ENCODE measurements at places on chromosomes 16 and 17. TPM values are rescaled to one million over a fixed set of nuclear protein-coding genes. Genes with fewer than 3 reads are reported as not detected.

DNA sequence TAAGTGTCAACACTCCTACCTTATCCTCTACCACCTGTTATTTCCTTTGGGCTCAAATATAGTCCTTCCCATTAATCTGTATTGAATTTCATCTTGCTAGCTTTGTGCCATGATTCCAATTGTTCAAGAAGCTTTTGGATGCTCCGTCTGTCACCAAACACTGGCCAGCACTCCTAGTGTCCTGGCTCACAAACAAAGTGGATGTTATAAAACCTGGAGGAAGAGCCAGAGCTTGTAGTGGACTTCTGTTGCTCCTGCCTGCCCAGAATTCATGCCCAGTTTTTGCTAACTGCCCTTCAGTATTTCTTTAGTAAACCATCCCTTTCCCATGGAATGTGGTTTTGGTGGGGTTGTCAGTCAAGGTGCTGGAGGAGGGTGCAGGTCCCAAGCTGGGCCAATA lies 77.2 kb upstream of the HS3ST2 start:
- ATAC-seq = no peak

DNA sequence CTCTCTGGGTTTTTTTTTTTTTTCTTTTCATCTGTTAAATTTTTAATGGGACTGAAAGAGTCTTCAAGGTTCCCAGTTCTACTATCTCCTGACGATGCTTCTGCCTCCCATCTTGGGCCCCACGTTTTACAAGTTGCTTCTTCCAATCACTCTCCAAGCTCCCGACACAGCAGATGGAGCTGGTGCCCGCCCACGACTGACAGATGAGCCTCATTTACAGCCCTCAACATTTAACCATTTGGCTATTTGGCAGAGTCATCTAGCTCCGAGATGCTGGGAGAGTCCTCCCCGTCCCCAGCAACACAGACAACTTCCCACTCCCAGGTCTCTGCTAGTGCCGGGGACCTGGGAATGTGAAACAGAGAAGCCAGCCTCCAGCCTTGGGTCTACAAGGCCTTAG lies 276.9 kb downstream of the SHISA9 start:
- no peak for ATAC-seq

GRCh38 chr16:57658878-57659674 lies 9.0 kb upstream of the ADGRG3 start:
- no peak for ATAC-seq

- ATAC-seq = no peak
Observed at GRCh38 chr16:50257876-50258275, 8.5 kb upstream of the ADCY7 start.

DNA sequence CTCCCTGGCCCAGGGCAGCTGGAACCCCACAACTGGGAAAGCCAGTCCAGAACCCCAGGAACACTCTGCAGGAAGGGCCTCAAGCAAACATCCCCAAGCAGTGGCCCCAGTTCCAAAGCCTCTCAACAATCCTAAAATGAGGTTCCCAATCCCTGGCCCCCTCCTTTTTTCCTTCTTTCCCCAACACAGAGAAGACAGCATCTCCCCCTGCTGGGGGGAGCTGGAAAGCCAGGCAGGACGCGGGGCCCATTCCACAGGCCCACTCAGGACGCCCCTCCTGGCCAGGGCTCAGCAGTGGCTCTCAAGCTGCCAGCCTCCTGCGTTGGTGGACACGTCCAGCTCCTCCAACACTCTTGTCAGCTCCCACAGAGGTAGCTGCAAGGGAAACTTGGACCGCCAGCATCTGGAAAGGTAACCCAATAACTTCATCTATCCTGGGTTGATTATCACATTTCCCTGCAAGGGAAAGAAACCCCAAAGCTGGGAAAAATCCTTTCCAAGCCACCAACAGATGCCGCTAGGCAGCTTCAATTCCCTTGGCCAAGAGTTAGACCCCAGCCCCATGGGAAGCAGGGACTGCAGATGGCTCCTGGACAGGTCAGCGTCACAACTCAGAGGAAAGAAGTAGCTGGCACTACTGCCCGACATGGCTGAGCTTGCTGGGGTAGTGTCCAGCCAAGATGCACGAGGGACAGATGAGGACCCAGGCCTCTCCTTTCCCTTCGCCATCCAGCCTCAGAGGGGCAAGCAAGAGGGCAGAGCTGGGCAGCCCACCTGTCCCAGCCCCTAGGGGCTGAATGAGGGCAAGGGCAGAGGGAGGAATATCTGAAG lies 7.6 kb downstream of the HDAC5 start:
- ATAC-seq = no peak

DNA sequence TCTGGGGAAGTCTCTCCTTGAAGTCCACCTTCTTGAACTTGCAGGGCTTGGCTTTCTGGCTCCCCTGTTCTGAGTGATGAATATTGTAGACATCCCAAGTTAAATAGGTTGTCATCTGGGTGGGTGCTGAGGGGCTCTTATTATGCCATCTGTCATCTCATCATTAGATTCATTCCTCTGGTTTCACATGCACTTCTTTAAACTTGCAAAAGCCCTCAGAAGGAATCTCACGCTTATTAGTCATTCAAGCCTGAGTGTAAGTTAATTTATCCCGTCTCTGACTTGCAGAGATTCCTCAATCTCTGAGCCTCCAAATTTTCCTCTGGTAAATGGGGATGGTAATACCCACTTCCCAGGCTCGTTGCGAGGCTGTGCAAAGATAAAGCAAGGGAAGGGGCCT lies 5.7 kb downstream of the MGAT5B start:
- no peak for ATAC-seq

The MC1R gene
- total RNA-seq = 7.6 TPM

The CORO6 gene
- 2.5 TPM for total RNA-seq

The KRT31 gene
- total RNA-seq = not detected

The NUPR1 gene
- total RNA-seq = not detected

The CRYBA1 gene
- not detected for total RNA-seq

The EME1 gene
- 48.7 TPM for total RNA-seq

The CD300E gene
- not detected for total RNA-seq

The PMFBP1 gene
- total RNA-seq = 3.9 TPM

The DHRS7C gene
- not detected for total RNA-seq
